ENCODE measurements at places on chromosomes 2 and 18.

GRCh38 chr18:68985172-68985820 lies 187.4 kb downstream of the CCDC102B start:
- no peak for DNase-seq

DNA sequence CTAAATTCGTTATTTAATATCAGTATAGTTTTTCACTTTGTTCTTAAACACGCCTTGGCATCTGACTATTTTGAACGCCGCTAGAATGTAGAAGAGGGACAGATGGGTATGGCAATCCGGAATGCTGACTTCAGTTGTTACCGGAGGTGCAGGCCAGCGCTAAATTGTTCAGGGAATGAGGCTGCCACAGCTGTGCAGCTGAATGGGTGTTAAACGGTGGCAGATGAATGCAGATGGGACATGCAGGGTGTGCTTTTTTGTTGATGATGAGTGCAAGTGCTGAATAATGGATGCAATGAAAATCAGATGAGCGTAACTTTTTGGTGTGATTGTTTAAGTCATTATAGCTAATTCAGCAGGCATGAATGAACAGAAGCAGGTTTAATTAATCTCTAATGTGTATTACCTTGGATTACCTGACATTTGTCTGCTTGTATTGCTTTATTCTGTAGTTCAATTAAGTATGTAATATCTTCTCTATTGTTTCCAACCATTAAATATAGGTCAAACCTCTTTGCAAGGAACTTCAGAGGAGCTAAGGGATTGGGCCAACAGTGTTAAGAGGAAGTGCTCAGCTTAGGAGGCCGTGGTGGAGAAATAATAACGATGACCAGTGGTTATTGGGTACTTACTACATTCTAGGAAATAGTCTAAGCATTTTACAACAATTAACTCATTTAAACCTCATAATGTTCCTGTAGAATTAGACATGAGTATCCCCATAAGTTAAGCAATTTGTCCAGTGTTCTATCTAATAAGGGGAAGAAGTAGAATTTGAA lies 11.9 kb upstream of the CREG2 start:
- DNase-seq: no peak

GRCh38 chr18:58310517-58310916 lies 266.5 kb downstream of the NEDD4L start:
- DNase-seq: peak; percentile 22

- DNase-seq: no peak
Measured at GRCh38 chr2:5190023-5190422, 502.2 kb upstream of the SOX11 start.

DNA sequence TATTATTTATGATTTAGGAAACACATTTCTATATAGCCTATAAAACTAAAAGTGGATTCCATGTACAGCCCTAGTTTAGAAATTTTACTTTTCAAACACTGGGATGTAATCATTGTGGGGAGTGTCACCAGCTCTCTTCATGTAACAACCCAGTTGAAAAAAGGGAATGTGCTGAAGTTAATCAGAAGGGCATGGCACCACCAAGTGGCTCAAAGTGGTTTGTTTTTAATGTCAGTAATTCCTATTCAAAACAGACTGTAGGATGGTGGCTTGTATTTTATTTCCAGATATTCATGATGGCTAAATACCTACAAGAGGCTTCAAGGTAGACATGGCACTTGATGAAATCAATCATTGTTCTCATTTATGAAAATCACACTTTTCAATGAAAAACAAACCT lies 58.1 kb upstream of the TMEM182 start:
- no peak for DNase-seq

DNA sequence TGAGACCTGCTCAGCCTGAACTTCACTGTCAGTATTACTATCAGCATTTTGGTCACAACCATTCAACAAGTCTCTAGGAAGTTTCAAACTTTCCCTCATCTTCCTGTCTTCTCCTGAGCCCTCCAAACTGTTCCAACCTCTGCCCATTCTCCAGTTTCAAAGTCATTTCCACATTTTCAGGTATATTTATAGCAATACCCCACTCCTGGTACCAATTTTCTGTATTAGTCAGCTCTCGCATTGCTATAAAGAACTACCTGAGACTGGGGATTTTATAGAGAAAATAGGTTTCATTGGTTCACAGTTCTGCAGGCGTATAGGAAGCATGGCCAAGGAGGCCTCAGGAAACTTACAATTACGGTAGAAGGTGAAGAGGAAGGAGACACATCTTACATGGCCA lies 27.3 kb downstream of the KCNF1 start:
- DNase-seq: no peak

- DNase-seq: no peak
Measured at GRCh38 chr2:99156891-99157290, 2.1 kb downstream of the LIPT1 start.

- no peak for DNase-seq
Measured at GRCh38 chr2:28506112-28506910, 10.5 kb downstream of the PLB1 start.

GRCh38 chr2:237700512-237701032 lies 73.2 kb downstream of the LRRFIP1 start:
- DNase-seq: no peak

- peak; percentile 80 for DNase-seq
Measured at GRCh38 chr2:120470041-120470965, 124.4 kb downstream of the INHBB start.

- no peak for DNase-seq
Measured at GRCh38 chr18:3199942-3200645, 19.7 kb downstream of the MYOM1 start.

GRCh38 chr2:173288561-173288960 lies 66.1 kb upstream of the CDCA7 start:
- DNase-seq: peak; percentile 30
